Left hindlimb (tissue), 1 donor: ENCODE measurements at places on chromosomes 11 and 22.
A peak's percentile ranks its signal among the peaks of the same experiment; 100 is the strongest.

DNA sequence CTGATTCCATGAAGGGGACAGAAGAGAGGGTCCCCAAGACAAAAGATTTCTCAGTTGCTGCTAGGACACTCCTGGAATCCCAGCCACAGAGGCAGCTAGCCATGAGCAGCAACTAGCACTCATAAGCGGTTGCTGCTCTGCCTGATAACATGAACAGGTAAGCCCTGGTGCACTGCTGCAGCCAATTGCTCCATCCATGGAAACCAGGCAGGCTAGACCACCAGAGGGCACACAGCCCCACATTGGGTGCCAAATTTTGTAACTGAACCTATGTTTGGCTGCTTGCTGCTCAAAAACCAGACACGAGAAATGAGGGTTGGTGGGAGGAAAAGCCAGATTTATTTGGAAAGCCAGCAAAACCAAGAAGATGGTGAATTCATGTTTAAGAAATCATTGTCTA is 21.9 kb upstream of the QSER1 start:
- no peak for DNase-seq

DNA sequence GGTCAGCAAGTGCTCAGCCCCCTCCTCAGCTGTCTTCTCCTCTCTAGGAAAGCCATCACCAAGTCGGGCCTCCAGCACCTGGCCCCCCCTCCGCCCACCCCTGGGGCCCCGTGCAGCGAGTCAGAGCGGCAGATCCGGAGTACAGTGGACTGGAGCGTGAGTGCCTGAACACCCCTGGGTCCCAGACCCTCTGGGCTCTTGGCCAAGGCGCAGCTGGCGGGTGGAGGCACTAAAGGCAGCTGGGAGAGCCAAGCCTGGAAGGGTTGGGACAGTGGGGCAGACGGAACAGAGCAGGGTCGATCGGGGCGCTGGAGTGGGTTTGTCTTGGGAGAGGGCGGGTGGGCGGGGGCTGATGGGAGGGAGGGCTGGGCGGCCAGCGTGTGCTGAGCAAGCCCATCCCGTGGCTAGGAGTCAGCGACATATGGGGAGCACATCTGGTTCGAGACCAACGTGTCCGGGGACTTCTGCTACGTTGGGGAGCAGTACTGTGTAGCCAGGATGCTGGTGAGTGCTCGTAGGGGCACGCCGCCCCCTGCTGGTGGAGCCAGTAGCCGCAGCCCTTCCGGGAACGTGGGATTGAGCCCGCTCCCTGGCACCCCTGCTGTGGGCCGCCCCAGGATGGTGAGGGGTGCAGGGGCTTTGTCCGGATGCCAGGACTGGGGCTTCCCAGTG is 14.1 kb upstream of the MDK start:
- peak; percentile 78 for DNase-seq

DNA sequence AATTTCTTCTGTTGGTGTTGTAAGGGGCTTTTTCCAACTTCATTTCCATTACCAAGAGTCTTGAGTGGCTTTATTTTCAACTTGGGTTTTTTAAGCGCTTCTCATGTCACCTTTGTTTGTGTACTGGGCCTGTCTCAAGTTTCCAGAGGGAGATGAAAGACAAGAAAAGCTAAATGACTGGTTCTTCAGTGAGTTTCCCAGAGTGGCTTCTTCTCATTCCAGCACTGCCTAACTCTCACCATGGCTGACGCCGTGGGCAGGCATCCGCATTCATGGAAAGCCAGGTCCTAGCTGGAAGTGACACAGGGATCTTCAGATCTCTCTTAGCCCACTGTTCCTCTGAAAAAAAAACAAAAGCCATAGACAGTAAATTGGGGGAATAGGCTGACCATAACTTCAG is 28.6 kb downstream of the MARK2 start:
- no peak for DNase-seq

DNA sequence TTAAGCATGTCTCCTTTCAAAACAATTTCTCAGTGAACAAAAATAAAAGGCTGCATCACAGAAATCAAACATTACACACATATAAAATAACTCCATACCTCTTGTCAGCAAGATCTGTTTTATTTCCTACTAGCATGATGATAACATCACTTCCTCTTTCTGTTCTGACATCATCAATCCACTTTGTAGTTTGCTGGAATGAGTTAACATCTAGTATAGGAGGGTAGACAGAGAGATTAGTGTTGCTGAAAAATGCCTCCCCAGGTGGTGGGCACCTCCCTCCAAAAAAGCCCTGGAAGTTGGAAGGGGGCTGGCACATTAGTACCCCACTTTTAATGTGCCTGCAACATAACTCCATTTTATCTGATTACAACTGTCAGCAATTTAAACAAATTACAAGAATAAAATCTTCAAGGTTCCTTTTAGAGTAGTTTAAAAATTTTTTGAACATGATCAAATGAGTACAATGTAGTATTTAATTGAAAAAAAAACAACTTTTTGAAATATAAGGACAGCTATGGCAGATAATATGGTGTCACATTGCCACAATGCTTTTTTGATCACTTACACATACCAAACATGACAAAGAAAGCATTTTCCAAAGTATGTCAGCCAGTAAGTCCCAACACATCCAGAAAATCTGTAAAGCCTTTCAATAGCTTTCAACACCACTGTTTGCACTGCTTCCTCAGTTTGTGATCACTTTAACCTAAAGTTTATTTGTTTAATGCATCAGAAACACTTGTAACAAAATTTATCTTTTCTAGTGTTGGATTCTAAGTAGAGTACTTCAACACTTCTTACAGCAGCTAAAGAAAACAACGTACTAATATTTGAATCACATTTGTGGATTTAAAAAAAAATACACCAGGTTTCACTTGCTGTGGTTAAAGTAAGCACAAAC is 44.5 kb downstream of the RAB6A start:
- no peak for DNase-seq

GRCh38 chr11:115290479-115290878 is 213.7 kb downstream of the CADM1 start:
- DNase-seq: no peak
